ENCODE measurements at places on chromosomes 13 and 19.

GRCh38 chr13:44021422-44021821 is 141.7 kb downstream of the LACC1 start:
- DNase-seq: no peak

DNA sequence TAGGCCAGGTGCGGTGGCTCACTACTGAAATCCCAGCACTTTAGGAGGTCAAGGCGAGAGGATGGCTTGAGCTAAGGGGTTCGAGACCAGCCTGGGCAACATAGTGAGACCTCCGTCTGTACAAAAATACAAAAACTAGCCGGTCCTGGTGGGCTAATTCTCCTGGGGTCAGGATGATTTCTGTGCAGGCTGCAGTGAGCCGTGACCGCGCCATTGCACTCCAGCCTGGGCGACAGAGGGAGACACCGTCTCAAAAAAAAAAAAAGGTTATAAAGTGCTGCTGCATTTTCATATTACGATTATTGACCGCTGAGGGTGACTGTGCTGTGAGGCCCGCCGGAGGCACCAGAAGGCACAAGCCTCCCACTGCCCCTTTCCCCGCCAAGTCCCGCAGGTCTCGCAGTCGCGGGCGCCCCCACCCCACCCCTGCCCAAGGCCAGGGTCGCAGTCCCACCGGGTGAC is 477 bp upstream of the PLEKHF1 start:
- DNase-seq: no peak

GRCh38 chr13:110551284-110551683 is 10.2 kb downstream of the RAB20 start:
- DNase-seq: no peak

- no peak for DNase-seq
These were observed 3.6 kb downstream of the MISP start for GRCh38 chr19:754530-754929.

DNA sequence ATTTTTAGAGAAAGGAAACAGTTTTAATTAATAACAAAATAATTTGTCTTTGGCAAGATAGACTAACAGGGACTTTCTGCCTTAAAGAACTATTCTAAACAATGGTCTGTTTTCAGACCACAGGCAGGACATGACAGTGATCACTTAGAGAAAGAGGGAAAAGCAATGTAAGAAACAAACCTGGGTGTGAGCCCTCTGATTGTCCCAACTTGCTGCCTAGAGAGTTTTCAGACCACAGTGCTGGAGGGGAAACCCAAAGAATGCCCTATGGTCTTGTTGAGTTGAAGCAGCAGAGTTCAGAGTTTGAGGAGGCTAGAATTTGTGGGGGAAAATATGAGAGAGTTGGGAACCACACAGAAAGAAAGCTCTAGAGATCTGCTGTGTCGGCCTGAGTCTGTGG is 38.1 kb downstream of the DGKH start:
- DNase-seq: no peak

DNA sequence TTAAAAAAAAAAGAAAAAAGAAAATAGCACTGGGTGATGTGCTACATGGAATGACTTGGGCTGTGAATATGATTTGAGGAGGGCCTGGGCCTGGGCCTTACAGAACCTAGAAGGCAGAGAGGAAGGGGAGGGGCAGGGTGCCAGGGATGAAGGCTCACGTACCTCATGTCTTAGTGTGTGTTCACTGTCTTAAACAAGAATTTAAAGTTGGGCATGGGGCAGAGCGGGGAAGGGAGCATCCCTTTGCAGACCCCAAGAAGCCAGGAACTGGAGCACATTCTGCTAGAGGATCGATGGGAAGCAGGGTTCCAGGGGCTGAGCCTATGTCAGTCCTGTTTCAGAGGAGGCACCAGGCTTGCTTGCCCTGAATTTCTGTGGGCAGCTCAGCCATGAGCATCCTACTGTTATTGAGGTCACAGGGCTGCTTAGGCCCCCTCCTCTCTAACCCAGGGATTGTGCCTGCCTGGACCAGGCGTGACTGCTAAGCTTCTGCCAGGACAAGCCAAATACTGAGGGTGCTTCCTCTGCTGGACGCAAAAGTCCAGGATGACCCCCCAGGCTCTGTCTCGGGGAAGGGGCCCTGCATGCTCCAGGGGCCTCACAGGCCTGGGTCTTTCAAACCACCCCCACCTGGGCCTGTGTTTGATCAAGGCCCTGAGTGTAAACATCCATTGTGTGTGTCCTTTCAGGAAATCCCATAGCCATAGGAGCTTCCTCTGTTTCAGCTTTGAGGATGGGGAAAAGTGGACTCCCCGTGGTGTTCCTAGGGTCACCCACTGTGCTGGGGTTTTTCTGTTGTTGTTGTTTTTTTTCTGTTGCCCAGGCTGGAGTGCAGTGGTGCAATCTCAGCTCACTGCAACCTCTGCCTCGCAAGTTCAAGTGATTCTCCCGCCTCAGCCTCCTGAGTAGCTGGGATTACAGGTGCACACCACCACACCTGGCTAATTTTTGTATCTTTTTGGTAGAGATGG is 4.8 kb downstream of the LSR start:
- DNase-seq: no peak

- DNase-seq: no peak
These were observed 1562.9 kb downstream of the OLFM4 start for GRCh38 chr13:54591540-54591939.

GRCh38 chr13:106318941-106319411 is 216.5 kb downstream of the EFNB2 start:
- no peak for DNase-seq

Data from hypothalamus (tissue), 51 donors.